Fibroblast of skin of abdomen (primary cell): ENCODE measurements at places on chromosomes 6 and 20.

GRCh38 chr6:153957394-153957793 is 81.6 kb upstream of the OPRM1 start:
- DNase-seq, result no peak

GRCh38 chr6:84866715-84867114 is 102.3 kb upstream of the TBX18 start:
- DNase-seq, result no peak

DNA sequence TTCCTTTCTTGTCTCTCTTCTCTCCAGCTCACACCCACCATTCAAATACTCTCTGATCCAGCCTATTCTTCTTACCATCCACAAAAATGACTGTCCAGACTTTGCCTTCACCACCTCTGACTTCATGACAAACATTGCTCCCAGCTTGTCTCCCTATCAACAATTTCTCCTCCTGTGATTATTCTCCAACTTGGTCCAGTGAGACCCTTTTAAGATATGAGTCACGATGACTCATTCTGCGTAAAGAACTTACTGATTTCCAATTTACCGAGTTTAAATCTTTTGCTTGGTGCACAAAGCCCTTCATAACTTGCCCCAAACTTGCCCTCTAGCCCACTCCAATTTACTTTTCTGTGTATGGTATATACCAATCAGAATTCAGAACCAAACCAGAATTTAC is 833.2 kb downstream of the MAFB start:
- DNase-seq, result no peak

- DNase-seq, result no peak
Measured at GRCh38 chr6:167679122-167679736, 147.5 kb upstream of the AFDN start.

DNA sequence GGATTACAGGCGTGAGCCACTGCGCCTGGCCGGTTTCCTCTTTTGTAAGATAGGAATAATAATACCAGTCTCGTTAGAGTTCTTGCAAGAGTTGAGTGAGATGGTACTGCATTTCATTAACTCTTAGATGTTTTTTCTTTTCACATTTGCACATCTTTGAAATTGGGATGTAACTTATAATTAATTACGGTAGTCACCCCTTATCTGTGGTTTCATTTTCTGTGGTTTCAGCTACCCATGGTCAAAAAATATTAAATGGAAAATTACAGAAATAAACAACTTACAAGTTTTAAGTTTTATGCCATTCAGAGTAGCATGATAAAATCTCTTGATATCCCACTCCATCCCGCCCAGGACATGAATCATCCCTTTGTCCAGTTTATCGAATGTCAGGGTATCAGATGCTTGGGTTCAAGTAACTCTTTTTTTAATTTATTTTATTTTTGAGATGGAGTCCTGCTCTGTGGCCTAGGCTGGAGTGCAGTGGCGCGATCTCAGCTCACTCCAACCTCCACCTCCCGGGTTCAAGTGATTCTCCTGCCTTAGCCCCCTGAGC is 15.4 kb downstream of the PTK7 start:
- DNase-seq, result no peak

GRCh38 chr6:160333101-160333500 is 15.1 kb upstream of the SLC22A3 start:
- no peak for DNase-seq

DNA sequence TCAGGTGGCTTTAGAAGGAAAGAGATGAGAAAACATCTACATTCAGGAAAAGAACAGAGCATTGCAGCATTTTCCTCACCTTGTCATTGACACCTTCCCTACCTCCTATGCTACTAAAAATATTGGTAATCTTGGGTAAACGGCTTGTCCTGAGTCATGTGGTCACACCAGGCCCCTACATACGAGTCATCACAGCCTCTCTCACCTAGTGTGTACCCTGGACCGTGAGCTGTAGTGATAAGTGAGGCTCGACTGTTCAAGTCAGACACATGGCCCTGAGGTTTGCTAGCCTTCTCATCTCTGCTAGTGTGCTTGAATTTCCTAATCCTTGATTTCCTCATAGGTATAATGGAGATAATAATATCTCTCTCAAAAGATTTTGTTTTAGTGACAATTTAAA is 29.6 kb upstream of the TMEM244 start:
- no peak for DNase-seq
